ENCODE measurements at places on chromosomes 3 and 15.

DNA sequence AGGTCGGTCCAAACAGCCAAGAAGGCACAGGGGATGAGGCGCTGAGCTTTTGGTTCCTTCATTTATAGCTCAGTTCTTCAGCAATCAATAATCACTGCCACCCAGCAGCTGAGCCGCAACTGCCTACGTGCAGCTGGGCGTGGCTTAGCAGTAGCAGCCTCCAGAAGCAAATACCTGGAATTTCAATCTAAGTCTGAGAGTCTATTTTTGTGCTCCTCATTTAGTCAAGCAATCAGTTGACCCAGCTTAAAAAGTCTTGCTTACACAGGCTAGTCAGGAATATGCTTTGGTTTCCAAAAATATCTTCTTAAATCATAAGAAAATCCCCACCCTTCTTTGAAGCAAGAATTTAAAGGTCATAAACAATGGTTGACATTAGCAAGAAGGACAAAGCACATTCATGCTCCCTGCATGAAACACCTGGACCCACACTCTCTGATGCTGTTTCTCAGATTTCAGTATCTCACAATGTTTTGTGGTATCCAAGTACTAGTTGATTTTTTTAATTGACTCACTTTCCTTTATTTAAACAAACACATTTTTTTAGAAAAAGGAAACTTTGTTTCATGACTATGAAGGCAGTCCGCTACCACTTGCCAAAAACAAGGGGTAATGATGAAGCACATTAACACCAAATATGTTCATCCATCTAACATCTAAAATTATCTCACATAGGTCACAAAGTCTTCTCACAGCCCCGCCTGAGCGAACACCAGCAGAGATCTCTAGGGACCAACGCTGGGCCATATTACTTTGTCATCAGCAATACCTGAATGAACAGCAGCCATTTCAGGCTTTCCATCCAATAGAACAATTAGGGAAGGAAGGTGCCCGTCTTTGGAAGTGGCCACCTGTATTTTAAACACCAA lies 106.1 kb downstream of the OXNAD1 start:
- DNase-seq: no peak

- DNase-seq: no peak
Measured at GRCh38 chr15:66877477-66878271, 175.6 kb downstream of the SMAD6 start.

DNA sequence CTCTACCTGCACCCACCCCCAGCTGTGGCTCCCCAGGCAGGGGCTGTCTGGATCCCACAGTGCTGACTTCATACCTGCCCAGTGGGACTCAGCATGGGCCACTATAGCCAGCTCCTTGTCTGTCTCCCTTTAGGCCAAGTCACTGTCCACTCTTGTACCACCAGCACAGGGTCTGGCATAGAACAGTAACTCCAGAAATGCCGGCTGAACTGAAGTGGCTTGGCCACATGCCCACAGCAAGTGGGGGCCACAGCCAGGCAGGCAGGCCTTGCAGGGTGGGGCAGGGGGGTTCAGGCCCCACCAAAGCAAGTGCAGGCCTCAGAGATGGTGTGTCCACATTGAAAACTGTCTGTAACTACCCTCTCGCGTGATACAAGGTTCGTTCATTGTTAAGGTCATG lies 252.6 kb upstream of the LYSMD4 start:
- DNase-seq: no peak

DNA sequence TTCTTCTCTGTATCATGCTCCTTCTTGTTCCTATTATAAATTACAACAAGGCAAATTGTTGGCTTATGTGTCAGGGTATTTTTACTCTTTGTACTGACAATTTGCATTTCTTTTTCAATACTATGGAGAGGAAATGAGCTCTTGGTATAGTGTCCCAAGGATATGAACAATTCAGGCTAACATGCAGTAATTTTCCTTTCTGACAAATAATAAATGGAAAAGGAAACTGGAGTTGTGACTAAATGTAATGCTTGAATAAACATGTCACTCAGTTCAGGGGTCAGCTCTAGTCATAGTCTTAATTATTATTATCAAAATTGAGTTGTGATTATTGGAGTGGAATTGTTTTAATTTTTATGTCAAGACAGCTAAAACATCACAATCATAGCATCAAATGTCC lies 256.0 kb upstream of the ZPLD1 start:
- DNase-seq: no peak

DNA sequence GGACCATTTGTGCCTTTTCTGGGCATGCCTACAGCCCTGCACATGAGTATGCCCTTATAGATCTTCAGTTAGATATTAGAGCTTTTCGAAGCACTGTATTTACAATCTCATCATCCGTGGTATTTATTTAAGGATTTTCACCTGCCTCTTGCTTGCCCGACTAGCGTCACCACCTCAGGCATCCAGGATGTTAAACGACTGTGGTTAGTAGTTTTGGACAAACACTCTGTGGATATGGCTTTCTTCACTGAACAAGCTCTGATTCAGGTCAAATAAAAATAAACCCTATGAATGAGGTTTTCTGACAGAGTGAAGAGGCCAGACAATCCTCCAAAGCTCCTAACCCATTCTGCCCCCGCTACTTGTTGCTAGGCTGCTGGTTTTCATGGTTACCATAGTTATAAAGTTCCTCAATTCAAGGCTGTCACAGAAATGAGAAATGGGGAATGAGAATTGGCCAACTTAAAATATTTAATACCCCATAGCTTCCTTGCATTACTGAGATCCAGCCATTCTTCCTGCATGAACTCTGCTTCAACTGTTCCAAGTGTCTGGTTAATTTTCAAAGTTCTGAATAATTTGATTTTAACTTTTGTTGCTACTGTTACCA lies 440.1 kb downstream of the GABRG3 start:
- DNase-seq: no peak

DNA sequence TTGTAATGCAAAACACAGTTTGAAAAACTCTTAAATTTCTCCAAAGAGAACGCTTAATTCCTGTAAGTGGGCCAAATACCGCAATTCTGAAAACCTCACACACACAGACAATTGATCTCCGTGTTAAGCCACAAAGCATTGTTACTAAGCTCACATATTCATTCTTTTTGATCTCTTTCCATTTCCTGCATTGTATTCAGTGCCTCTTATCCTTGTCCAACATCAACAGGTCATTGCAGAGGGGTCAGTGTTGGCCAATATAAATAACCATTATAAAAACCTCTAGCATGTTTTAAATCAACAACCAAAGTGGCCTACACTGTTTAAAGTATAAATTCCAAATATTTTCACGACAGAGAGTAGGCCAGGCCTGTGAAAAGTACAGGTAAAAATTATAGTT lies 171.1 kb downstream of the PDZRN3 start:
- no peak for DNase-seq

- DNase-seq: no peak
Measured at GRCh38 chr15:39850436-39850835, 67.8 kb upstream of the FSIP1 start.

DNA sequence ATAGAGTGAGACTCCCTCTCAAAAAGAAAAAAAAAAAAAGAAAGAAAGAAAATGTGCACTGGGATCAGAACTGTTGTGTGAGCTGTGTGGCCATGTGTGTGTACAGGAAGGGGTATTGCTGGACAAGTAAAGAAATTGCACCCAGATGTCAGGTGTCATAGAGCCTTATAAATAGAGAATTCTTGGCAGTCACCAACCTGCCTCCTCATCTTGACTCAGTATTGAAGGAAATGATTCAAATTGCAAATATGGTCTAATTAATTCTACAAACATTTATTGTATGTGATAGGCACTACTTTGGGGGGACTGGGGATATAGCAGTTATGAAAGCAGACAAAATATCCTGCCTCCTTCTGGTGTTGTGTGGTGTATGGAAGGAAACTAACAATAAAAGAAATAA lies 243.8 kb upstream of the TTC14 start:
- no peak for DNase-seq
